ENCODE measurements at places on chromosomes 13 and 19. TPM values are rescaled to one million over a fixed set of nuclear protein-coding genes. Genes with fewer than 3 reads are reported as not detected.

DNA sequence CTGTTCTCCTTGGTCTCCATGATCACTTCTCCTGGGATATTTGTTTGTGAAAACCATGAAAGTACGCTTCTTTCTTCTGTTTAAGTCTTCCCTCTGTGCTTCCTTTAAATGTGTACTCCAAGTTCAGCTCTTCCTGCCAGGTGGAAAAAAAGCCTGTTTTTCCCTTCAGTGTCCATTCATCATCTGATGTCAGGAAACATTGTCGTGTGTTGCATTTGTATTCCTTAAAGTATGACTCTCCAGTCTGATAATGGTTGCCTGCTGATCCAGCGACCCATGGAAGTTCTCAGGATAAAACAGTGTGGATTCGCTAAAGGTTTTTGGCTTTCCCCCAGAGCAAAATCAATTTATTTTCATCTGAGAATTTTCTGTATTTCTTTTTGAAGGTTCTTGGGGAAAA, 22.3 kb downstream of the SACS start:
- no peak for DNase-seq

- DNase-seq, result no peak
Measured at GRCh38 chr19:34355201-34355600, 9.8 kb upstream of the GPI start.

DNA sequence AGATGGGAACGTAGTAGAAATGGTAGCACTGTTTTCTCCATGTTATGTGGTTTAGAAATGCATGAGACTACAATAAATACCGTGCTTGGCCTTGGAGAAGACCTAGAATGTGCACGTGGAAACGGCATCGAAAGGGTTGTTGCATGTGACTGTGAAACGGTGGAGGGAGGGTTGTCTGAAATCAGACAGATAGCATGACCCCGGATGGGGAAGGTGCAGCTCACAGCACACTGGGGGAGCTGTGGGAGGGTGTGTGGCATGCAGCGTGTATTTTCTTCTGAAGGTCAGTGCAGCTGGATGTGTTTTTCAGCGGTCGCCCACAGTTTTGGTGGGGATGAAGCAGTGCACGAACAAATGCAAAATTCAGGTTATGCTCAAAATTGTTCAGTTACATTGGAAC, 63.4 kb downstream of the CELF5 start:
- DNase-seq, result no peak

DNA sequence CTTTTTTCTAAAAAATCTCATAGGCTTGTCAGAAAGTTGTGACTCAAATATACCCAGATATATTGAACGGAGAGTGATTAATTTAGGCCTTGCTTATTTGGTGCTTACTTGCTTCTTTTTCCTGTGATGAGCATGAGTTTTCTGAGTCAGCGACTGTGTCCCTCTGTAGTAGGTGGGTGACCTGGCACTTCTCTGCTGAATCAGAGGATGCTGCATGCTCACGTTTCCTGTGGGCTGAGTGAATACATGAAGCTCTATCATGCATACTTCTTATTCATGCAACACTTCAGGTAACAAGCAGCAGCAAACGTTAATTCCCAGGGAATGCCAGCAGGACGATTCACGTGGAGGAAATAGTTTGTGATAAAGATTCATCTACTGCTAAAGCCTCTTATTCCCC, 245.0 kb downstream of the KLF5 start:
- DNase-seq, result no peak

DNA sequence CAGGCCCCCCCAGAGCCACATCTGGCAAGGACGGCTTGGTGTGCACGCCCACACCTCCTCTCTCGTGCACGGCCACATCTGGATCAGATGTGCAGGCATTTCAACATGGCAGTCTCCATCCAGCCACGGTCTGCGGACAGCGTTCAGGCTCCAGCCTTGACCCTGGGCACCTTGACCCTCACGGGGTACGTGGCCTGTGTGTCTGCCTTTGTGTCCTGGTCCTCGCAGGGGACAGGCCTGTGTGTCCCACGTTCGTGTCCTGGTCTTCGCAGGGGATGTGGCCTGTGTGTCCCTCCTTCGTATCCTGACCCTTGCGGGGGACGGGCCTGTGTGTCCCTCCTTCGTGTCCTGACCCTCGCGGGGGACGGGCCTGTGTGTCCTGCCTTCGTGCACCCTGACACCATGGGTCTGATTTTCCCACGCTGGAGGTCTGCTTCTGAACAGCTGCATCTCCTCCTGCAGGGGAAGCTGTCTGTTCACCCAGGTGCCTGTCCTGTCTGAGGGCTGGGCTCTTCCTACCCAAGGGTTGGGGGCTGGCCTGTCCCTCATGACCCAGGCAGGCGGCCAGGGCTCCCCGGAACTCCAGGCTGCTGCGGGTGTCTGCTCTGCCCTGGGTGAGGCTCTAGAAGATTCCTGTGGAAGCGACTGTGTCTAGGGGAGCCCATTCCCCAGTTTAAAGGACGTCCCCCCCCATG, 25.3 kb downstream of the RASA3 start:
- DNase-seq, result no peak

- DNase-seq, result peak; percentile 17
Measured at GRCh38 chr19:30003866-30004265, 61.8 kb downstream of the URI1 start.

DNA sequence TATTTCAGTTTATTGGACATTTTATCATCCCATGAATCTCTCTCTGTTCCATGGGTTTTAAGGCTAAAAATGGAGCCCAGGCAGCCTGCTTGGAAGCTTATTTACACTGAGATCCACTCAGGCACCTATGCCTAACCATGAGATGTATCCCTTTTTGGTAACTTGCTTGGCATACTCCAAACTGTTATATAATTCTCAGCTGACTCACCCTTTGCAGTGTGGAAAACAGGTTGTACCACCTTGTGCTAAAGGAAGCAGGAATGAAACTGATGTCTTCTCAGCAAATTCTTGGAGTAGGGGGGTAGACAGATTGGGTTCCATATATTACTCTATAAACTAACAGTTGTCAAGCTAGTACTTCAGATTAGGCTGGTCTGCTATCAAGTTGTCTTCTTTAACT, 483.6 kb downstream of the KLF5 start:
- no peak for DNase-seq

GRCh38 chr13:48411147-48411794, 1.6 kb downstream of the LPAR6 start:
- no peak for DNase-seq

- DNase-seq, result no peak
Measured at GRCh38 chr19:49845414-49845813, 5.5 kb upstream of the PTOV1 start.

GRCh38 chr13:20566468-20566897, 474 bp upstream of the IFT88 start:
- no peak for DNase-seq

DNA sequence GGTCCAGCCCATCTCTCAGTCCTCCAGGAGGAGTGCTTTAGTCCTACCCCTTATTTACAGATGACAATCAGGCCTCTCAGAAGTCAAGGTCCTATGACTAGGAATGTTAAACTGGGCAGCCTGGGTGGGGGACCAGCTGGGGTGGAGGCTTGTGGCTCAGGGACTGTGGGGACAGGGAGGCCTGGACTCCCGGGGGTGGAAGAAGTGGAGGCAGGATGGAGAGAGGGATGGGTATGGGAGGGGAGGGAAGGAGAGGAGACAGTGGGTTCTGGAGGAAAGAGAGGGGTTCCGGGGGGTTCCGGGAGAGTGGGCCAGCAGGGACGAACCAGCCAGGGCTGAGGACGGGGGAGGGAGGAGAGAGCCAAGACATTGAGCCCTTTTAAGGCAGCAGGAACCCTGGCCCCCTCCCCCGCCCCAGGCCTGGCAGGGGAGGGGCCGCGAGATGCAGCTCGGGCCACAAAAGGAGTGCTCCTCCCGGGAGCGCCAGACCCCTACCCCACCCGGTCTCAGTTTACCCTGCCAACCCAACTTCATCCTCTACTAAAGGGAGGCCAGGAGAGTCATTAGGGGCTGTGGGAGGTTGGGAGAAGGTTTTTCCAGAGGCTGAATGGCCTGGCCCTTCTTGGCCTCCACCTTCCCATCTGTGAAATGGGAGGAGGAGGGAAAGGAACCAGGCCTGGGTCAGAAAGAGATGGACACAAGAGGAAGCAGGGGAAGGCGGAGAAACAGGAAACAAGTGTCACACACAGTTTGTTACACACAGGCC, 1.7 kb downstream of the DMPK start:
- DNase-seq, result no peak

- no peak for DNase-seq
Measured at GRCh38 chr19:18290302-18291018, 9.0 kb upstream of the JUND start.

DNA sequence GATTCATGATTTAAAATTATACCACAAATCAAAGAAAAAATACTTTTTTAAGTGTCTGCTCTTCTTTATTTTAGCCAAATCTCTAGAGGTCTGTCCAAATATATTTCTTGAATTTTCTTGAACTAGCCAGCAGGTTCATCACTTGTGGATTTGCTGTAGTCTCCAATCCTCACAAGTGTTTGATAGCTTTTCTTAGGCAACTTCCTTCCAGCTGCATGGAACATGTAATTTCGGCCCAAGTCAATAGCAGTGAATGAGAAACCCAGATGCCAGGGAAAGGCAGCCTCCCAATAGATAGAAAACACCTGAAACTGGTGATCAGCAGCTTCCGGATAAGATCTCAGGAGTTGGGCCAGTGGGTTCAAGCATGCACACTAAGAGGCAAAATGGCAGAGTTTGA, 15.6 kb upstream of the RNASEH2B start:
- DNase-seq, result no peak

- no peak for DNase-seq
Measured at GRCh38 chr13:38759390-38759789, 72.5 kb downstream of the FREM2 start.

DNA sequence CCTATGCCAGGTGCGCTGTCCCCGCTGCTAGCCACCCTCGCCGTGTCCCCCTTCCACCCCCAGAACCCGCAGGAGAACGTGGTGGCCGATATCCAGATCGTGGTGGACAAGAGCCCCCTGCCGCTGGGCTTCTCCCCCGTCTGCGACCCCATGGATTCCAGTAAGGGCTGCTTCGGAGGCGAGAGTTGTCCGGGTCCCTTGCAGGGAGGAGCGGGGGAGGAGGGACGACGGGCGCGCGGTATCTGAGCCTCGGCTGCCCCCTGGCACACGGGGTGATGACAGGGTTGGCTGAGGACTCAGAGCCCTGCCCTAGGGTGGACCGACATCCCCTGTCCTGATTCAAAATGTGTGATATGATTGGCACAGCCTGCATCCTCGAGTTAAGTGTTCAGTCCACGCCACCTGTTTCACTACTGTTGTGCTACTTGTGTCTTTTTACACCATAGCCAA, 653 bp downstream of the MVB12A start:
- no peak for DNase-seq

DNA sequence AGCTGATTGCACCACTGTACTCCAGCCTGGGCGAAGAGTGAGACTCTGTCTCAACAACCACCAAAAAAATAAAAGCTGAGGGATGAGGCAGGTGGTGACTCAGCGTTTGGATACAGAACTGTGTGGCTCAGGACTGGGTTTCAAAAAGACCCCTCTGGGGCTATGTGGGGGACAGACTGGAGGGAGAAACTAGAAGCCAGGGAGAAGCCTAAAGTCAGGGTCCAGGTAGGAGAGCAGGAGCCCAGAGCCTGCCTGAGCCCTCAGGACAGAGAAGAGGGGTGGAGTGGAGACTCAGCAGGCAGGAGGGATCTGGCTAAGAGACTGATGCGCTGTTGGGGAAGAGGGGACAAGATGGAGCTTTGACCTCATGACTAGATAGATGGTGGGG, 1.8 kb upstream of the CD37 start:
- DNase-seq, result no peak

GRCh38 chr13:50208826-50209335, 193.6 kb downstream of the KCNRG start:
- peak; percentile 20 for DNase-seq

GRCh38 chr13:36813225-36813624, 5.8 kb upstream of the RFXAP start:
- no peak for DNase-seq

DNA sequence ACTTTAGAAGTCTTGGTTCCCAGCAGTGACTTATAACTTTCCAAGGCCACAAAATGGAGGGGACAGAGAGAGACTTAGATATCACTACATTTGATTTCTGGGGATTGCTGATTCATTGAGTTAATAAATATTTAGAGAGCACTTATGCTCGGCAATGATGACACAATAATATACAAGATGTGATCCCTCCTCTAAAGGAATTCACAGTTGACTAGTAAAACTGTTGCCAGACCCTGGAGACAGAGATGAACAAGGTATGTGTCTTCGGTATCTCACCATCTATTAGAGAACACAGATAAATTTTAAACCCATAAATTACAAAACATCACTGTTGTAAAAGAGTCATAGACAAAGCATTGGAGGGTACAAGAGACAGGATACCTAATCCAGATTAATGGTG, 437.5 kb downstream of the FOXO1 start:
- no peak for DNase-seq

GRCh38 chr19:42352301-42353259, 27.1 kb downstream of the MEGF8 start:
- no peak for DNase-seq

Gene MKNK2
- polyA plus RNA-seq, result 68.8 TPM

Gene MBD3L3
- not detected for polyA plus RNA-seq

Gene WDR83
- polyA plus RNA-seq, result 14.1 TPM

Gene BEST2
- 0.12 TPM for polyA plus RNA-seq
